ENCODE measurements at places on chromosomes 6 and 20.

- no peak for DNase-seq
Observed at GRCh38 chr6:40353197-40353966, 233.8 kb downstream of the LRFN2 start.

DNA sequence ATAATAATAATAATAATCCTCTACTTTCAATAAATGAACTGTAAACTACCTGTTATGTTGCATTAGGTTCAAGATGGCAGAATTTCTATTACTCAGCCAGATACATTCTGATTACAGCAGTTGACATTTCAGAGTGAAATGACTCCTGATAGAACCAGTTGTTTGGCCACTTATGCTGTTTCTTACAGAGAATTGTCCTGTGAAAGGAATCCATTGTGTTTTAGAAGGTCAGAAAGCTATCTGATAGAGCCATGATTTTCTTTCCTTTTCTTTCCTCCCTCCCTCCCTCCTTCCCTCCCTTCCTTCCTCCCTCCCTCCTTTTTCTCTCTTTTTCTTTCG is 16.6 kb downstream of the GJA10 start:
- DNase-seq: no peak

- DNase-seq: no peak
Observed at GRCh38 chr20:62819494-62820174, 2.8 kb downstream of the COL9A3 start.

- no peak for DNase-seq
Observed at GRCh38 chr6:118869350-118869749, 24.6 kb upstream of the ASF1A start.

- DNase-seq: no peak
Observed at GRCh38 chr6:89071036-89071435, 9.5 kb upstream of the PNRC1 start.

- no peak for DNase-seq
Observed at GRCh38 chr20:22601361-22602141, 17.2 kb upstream of the FOXA2 start.

- DNase-seq: no peak
Observed at GRCh38 chr20:62606551-62607201, 35.6 kb upstream of the SLCO4A1 start.

DNA sequence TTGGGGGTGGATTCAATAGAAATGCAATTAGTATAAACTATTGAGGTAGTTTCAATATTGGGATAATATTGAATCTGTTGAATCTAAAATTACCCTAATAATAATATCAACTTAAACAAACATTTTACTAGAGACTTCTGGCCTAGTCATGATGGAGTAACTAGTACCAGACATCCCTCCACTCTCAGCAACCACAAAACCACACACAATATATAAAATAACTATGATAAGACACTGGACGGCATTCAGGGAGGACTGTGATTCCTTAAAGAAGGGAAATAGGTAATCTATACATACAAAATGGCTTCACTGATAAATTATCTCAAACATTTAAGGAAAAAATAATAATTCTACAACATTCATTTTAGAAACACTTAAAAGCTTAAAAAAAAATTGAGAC is 38.9 kb upstream of the TMEM14A start:
- no peak for DNase-seq

- DNase-seq: no peak
Observed at GRCh38 chr6:125854355-125854754, 63.6 kb downstream of the NCOA7 start.

DNA sequence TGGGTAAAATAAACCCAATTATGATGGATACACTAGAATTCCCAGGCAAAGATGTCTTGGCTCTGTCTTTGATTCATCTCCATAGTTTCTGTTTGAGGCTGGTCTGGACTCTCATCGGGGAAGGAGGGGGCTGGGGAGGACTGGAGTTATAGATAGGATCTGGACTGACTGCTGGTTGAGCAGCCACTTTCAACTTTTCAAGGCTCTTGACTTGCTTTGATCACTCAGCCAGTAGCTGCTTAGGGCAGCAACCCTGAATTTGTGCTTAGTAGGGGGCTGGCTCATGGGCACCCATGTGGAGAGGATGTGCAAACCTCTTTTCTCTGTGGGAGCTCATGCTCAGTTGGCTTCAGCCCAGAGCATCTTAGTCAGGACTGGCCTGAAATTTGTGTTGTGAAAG is 114.0 kb upstream of the NEDD9 start:
- no peak for DNase-seq

GRCh38 chr6:11563793-11564192 is 26.2 kb downstream of the TMEM170B start:
- DNase-seq: no peak

DNA sequence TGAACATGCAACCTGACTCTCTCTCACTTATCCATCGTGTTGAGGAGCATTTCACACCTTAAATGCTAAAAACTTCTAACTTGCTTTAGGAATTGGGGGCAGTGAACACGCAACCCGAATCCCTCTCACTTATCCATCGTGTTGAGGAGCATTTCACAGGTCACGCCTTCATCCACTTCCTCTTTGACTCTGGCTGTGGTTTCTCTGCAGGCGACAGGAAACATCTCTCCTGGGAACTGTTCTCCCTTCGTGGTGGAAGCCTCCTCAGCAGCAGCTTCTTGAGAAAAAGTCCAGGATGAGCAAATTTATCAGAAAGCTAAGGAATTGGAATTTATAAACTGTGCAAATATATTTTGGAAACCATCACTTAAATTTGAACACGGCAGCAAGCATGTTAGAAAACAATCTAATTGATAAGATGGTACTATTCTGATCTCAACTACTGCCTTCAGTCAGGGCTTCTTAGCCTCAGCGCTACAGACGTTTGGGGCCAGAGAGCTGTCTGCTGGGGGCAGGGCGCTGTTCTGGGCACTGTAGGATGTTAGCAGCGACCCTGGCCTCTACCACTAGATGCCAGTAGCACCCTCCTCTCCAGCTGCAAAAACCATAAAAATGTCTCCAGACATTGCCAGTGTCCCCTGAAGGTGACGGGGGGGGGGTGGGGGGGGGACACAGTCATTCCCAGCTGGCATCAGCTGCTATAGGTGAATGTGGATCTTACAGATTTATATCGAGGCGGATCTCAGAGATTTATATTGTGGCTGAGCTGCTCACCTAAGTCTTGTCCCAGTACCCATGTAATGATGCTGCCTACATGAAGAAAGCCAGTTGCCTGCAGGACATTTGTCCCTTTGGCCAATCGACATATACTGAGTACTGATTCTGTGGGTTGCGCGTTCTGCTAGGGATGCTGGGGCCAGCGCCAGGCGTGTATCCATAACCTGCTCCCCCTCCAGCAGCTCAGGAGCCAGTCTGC is 26.2 kb downstream of the CTCFL start:
- DNase-seq: no peak

DNA sequence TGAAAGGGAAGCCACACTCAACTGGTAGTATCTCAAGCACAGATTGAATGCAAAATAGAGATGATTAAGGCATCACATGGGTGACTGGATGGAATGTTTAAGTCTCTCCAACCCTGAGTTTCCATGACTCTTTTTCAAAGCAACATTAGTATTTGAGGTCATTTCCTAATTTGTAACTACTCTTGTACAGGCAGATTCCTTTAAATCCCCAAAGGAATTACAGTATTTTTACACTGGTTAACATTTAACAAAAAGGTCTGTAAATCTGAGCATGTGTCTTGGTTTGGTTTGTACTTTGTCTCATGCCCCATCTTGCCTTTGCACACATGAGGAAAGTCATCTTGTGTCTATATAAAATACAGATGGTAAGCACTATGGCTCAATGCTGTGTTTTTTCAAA is 15.1 kb downstream of the RMND1 start:
- peak; percentile 84 for DNase-seq

DNA sequence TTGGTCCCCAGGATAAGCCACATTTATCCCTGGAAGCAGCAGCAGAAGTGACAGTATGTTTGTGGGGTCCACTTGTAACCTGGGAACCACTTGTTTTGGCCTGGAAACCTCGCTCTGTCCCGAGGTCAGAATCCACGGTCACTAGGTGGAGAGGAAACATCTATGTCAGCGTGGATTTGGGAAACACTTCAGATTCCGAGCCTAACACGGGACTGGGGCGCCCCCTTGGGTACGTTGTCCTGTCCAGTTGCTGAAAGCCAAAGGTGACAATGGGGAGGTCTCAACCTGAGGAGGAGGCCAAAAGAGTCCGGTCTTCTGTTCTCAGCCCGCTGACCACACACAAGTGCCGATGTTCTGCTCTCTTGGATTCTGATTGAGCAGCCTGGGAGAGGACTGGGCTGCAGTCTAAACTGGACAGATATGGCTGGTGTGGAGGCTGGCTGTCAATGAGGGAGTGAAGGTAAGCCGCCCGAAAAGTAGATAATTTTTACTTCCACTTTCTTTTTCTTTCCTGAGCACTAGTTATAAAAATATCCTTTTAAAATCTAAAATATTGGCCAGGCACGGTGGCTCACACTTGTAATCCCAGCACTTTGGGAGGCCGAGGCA is 4.9 kb upstream of the ZFP57 start:
- no peak for DNase-seq

DNA sequence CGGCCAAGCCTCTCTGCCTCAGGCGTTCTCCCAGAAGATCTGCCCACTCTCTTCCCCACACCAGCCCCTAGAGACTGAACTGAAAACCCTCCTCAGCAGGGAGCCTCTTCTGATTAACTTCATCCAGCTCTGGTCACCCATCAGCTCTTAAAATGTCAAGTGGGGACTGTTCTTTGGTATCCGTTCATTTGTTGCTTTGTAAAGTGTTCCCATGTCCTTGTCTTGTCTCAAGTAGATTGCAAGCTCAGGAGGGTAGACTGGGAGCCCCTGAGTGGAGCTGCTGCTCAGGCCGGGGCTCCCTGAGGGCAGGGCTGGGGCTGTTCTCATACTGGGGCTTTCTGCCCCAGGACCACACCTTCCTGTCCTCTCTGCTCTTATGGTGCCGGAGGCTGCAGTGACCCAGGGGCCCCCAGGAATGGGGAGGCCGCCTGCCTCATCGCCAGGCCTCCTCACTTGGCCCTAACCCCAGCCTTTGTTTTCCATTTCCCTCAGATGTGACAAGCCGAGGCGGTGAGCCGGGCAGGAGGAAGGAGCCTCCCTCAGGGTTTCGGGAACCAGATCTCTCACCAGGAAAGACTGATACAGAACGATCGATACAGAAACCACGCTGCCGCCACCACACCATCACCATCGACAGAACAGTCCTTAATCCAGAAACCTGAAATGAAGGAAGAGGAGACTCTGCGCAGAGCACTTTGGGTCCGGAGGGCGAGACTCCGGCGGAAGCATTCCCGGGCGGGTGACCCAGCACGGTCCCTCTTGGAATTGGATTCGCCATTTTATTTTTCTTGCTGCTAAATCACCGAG is 14.2 kb downstream of the VEGFA start:
- DNase-seq: no peak

DNA sequence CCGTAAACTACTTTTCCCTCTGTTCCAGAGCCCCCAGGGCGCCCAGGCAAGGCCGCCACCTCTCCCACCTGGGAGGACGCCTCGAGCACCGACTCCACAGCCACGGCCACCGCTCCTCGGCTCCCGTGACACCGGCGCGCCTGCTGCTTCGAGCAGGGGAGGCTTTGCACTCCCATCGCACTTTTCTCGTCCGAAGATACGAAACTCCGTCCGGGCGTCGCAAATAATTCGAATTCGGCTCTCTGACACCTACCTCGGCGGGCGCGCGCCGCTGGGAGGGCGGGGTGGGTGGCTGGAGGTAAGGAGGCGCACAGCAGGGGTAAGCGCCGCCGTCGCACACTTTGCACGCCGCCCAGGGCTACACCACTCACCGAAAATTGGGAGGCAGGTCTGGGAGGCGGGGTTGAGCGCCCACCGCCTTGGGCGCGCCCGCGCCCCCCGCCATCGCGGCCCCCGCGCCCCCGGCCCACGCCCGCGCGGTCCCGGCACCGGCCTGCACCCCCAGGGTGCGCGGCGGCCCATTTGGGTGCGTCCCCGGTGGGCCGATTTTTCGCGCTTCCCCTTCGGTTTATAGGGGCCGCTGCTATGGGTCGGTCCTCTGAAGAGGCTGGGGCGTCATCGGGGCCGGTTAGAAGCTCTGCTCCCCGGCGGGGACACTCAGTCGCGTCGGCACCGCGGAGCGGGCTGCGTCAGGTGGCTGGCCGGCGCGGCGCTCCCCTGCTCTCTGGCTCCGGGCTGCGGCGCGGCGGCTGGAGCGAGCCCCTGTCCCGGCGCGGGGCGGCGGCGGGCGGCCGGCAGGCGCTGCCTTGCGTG is 36.2 kb downstream of the GNAS start:
- DNase-seq: no peak

GRCh38 chr6:47669684-47670513 is 28.5 kb upstream of the ADGRF4 start:
- no peak for DNase-seq

DNA sequence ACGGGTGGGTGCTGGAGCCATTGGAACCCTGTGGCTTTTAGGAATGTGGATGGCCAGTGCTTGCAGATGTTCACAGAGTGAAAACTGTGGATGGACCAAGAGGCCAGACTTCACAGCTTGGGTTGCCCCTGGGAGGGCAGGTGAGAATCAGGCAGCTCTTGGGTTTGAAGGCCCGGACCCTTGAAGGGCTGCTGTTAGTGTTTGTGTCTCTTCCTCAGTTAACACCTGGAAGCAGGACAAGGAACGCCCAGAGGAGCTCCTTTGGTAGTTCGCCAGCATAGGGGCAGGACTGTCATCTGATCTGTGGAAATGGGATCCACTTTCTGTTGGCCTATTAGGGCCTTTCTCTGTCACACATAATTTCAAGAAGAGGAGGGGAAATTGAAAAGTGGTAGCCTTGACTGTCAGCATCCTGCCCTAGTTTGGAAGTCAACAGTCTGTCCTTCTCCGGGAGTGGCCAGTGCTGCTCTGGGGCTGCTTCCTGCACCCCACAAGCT is 43.6 kb downstream of the RIOK1 start:
- no peak for DNase-seq

GRCh38 chr6:109690373-109690736 is 647 bp downstream of the AK9 start:
- no peak for DNase-seq

DNA sequence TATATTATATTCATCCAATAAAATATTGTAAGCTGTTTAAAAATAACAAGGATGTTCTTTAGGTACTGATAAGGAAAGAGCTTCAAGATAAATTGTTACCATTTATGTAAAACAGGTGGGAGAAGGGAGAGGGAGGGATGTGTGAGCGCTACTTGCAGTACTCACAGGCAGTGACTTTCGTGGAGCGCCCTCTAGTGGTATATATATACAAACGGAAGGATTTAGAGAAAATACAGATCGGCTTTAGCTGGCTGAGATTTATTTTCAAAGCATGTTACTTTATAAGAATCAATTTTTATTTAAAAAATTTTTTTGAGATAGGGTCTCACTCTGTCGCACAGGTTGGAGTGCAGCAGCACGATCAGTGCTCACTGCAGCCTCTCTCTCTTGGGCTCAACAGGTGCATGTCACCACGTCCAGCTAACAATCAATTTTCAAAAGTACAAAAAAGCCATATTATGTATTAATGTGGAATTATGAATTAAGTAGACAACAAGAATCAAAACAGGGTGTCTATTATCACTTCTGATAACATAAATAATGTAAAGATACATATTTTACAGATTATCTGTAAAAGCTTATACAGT is 3.3 kb upstream of the MOG start:
- no peak for DNase-seq

GRCh38 chr6:70839286-70840266 is 117.3 kb downstream of the B3GAT2 start:
- no peak for DNase-seq

- DNase-seq: no peak
Observed at GRCh38 chr6:158411998-158412397, 99.7 kb downstream of the TULP4 start.

- no peak for DNase-seq
Observed at GRCh38 chr20:16407251-16408067, 165.8 kb downstream of the KIF16B start.

- DNase-seq: no peak
Observed at GRCh38 chr6:1426416-1426815, 37.0 kb downstream of the FOXF2 start.

- no peak for DNase-seq
Observed at GRCh38 chr20:40766790-40767614, 78.0 kb upstream of the MAFB start.
